ENCODE measurements at places on chromosomes 5 and 9.

GRCh38 chr5:150481972-150482406 is 25.9 kb upstream of the NDST1 start:
- no peak for DNase-seq

- no peak for DNase-seq
Observed at GRCh38 chr5:132458651-132459030, 31.9 kb downstream of the IRF1 start.

DNA sequence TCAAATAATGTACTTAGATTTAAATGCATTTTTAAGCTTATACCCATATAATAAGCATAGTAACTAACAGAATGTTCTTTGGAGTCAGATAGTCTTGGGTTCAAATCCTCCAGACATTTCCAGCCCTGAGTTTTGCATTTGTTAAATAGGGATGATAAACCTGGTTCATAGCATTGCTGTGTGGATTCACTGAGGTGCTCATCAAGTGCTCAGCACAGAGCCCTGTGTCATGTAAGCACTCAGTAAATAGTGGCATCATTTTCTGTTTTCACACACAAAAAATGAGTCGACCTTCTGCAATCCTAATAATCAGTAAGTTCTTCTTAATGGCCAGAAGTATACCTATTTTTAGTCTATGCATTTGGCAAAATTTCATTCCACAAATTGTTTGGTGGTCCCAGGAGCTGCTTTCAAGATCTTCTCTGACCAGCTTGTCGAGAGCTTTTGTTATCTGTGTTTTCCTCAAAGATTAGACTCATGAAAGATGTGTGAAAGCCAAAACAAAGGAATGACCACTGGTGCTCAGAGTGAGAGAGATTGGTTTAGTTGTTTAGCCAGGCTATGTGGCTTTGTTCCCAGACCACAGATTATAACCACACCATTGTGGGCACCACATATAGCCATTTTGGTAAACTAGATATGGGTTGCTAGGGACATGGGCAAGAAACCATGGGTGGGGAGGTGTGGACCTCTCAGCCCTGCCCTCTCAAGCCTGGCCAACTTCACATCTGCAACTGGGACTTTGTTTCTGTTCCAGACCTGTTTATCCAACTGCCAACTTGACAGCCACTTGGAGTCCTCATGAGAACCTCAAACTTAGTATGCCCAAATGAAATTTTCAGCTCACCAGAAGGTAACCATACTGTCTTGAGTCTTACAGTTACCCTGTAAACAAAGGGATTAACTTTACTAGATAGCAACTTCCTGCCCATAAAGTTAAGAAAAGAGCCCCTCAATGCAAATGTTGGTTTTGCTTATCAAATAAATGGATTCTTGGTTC is 45.0 kb downstream of the DOCK8 start:
- DNase-seq = no peak

DNA sequence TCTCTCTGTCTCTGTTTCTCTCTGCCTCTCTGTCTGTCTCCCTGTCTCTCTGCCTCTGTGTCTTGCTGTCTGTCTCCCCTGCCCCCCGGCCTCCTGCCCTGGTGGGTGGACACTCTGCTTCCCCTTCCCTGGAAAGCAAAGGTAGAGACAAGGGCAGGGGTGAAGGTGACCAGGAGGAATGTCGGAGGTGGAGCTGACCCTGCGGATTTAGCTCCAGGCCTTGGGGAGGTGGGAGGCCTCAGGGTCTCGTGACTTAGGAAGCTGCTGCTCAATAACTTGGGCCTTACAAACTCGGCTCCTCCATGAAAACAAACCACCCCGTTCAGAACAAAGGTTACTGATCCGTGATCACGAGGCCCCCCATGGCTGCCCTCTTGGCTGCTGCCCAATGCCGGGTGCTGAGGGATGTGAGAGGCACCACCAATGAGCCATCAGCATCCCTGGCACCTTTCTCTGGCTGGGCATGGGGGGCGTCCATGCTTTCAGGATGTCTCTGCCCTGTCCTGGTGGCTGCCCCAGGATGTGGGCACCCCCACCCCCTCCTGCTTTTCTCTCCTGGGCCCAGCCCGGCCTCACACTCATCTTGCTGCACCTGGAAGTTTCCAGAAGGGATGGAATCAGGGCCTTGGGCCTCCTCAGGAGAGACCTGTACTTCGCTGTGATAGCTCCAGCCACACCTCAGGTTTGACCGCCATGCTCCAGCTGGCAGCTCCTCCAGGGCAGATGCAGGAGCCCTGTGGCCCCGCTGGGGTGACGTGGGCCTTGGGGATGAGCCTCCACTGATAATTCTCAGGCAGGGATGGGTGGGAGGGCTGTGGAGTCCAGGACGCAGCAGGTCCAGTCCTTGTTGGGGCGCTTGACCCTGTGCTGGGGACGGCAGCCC is 14.8 kb upstream of the SLC6A19 start:
- no peak for DNase-seq

GRCh38 chr9:131762356-131762932 is 22.6 kb upstream of the RAPGEF1 start:
- DNase-seq = peak; percentile 86

GRCh38 chr5:134122530-134122929 is 8.0 kb downstream of the TCF7 start:
- DNase-seq = peak; percentile 43

DNA sequence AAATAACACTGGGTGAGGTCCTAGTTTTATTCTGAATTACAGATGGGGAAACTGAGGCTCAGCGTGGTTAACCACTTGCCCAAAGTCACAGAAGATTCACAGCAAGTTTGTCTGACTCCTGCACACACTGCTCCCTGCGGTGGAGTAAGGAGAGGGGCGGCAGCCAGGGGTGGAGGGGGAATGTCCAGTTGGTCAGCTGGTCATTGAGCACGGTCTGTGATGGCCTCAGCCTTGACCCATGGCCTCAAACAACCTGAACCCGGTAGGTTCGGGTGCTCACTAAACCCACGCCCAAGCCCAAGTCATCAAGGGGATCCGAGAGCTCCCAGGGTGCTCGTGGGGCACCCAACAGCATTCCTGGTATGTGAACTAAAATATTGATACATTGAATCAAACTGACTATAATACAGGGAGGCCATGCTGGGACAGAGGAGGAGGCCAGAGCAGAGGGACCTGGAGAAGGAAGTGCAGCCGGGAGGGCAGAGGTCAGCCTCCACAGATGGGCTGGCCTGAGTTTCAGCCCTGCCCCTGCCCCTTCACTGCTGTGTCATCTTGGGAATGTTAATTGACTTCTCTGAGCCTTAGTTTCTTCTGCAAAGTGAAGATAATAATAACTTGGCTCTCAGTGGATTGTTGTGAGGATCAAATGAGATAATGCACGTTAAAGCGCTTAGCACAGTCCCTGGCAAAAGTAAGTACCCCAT is 3.6 kb upstream of the IL17B start:
- DNase-seq = no peak

DNA sequence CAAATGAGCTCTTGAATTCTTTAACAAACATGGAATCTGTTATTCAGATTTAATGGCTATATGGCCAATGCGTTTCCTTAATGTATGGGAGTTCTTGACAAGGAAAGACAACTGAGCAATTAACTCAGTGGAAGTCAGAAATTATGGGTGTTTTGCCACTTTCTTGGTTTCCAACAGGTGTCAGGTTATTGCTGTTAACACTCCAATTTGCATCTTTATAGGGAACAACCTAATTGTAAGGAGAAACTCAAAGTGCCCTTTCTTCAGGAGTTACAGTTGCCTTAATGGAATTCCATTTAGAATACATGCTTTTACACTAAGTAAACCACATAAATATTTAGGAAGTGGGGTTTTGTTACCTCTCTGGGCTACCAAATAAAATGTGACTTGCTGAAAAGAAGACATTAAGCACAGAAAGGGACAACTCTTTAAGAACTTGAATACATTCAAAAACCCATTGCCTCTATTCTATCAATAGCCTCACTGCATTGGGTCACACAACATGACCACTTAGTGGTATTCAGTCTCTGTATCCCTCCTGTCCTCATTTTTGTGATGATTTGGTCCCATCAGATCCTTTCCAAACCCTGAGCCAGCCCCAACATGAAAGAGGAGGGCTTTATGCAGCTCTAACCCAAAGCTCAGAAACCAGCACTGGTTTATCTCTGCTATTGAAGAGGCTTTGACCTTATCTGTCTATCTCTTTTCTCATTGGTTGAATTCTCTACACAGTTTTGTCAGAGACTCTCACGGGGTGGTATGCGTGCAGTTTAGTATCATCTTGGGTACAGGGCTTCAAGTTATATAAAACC is 118.7 kb downstream of the EDIL3 start:
- no peak for DNase-seq

DNA sequence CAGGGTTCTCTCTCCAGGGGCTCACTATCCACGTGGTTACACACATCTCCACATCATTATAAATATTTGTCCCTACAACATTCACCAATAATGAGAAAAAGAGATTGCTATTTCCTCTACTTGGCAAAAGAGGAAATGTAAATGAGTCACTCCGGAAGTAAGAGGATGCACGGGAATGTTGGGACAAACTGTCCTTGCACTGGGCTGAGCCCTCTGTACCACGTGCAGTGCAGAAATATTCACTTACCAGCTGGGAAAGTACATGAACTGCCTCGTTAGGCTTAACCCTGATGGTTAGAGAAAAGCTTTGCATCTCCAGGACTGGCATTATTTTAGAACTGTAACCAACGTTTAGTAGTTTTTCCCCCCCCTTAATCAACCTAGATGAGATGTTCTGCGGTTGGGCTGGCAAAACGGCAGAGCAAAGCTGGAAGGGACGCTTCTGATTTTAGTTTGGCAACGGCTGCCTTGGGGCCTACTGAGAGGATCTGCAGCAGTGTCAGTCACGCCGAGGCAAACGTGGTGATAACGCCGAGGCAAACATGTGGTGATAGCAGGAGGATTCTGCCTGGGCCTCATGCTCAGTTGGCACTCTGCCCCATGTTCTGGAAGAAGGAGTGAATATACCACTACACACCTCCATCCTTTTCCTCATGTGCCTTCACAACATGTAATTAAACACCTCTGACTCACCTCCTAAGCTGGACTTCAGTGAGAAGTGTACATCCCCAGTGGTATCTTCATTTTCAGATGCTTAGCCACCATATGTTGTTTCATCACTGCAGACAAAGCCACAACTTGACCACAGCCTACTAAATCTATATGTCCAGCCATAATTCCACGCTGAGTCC is 661.4 kb upstream of the KLF4 start:
- no peak for DNase-seq

DNA sequence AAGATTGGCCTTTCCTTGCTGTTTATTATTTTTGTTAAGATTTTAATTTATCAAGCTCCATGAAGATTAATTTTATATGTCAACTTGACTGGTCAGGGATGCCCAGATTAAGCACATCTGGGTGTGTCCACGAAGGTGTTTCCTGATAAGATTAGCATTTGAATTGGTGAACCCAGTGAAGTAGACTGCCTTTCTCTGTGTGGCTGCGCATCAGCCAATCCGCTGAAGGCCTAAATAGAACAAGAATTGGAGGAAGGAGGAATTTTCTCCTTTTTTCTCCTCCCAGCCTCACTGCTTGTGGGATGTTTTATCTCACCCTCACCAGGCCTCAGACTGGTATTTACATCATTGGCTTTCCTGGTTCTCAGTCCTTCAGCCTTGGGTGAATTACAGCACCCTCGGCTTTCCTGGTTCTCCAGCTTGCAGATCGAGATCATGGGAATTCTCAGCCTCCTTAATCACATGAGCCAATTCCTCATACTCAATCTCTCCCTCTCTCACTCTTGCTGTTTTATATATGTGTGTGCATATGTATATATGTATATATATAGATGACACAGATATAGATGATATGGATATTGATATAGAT is 135.4 kb upstream of the SPEF2 start:
- DNase-seq = no peak

DNA sequence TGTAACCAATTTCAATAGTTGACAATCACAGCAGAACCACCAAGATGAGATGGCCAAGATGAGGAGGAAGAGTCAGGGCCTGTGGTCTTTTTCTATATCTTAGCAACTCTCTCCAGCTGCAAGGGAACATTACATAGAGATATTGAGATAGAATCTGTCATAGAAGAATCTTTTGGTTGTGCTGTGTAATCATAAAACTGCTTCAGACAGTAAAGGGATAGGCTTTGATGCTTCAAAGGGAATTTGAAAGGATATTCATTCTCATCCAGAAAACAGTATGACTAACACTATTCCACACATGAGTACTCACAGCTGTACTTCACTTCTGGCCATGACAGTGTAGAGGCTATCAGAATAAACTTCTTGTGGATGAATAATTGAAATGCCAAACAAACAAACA is 145.9 kb downstream of the YIPF5 start:
- DNase-seq = no peak

DNA sequence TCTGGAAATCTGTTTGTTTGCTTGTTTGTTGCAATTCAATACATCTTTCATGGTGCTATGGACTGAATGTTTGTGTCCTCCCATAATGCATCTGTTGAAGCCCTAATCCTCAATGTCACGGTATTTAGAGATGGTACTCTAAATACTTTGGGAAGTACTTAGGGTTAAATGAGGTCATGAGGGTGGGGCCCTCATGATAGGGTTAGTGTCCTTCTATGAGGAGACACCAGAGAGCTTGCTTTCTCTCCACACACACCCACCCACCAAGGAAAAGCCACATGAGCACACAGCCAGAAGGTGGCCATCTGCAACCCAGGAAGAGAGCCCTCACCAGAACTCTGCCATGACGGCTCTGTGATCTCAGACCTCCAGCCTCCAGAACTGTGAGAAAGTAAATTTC is 32.7 kb downstream of the DMGDH start:
- DNase-seq = no peak

DNA sequence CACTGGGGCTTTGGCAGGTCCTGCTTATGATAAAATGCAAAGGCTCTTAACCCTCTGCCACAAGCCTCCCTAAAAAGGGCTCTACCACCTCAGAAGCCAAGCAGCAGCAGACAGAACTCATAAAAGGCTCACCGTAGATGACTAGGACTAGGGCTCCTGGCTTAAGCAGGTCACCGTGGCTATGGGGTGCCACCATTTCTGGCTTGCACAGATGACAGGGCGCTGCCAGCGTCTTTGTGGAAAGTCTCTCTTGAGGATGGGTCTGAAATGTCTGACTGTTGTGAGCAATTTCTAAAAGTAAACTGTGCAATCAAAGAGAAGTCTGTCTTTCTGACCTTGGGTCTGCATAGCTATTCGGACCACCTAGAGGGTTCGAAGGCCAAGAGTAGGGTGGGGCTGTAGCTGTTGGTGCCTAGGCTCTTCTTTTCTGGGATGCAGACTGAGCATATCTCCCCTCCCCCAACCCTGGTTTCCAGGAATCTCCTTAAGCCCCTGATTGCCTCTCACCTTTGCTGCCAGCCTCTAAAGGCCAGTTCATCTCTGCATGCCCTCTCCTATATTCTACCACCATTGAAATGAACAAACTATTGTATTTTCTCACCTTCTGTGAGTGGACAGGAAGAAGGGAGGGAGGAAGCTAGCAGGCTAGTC is 307.4 kb downstream of the ARHGAP26 start:
- DNase-seq = no peak

Data from stimulated activated naive CD8-positive, alpha-beta T cell treated with anti-CD3 and anti-CD28 coated beads, Interleukin-15, Interleukin-2, amounts not matched to agents 100 U/mL and 50 U/mL, for 24 hours (primary cell).